ENCODE measurements at places on chromosomes 2 and 18.

- no peak for DNase-seq
These were observed 26.2 kb upstream of the KCNG2 start for GRCh38 chr18:79771446-79772107.

DNA sequence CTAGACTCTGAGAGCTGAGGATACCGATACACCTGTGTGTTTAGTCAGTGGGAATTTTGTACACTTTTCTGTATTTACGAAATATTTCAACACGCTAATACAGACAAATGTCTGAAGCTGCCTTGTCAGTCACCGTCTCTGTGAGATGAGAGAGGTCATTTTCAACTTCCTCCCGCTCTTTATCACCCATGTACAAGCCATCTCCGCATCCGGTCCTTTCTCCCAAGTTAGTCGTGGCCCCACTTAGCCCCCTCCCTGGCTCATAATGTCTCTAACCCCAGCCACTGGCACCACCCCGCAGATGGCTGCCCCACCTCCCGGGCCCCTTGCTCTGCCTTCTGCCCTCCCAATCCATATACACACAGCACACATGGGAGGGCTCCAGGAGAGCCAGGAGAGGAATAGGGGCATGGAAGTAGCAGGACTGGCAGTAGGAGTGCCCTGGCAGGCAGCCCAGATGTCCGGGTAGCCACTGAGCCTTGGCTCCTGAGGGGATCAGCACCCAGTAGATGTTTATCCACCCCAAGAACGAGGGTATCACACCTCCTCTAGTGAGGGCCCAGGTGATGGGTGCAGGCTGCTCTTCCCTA is 2.0 kb upstream of the RUFY4 start:
- DNase-seq = no peak

DNA sequence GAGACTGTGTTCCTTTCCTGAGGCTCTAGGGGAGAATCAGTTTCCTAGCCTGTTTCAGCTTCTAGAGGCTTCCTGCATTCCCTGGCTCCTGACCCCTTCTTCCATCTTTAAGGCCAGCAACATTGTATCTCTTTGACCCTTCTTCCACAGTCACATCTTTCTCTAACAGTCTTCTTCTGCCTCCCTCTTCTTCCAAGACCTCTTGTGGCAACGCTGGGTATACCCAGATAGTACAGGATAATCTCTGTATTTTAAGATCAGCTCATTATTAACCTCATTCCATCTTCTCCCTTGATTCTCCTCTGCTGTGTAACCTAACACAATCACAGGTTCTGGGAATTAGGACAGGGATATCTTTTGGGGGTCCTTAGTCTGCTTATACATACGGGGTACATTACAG is 8.9 kb upstream of the MYL12A start:
- DNase-seq = no peak

DNA sequence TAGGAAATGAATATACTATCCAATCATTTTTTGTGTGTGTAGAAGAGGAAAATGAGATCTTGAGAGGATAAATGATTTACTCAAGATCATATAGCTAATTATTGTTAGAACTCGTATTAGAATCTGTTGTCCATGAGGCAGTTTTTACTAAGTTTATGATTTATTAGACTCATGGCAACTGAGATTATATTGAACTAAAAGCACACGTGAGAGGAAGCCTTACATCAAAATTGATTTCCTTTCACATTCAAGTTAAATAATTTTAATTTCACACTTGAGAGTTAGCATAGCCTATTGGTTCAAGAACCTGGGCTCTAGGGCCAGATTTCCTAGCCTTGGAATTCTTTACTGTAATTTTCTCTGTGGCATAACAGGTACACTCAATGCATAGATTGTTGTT is 552.3 kb downstream of the ERBB4 start:
- DNase-seq = no peak

- no peak for DNase-seq
These were observed 20.4 kb downstream of the MBP start for GRCh38 chr18:77111951-77112746.

DNA sequence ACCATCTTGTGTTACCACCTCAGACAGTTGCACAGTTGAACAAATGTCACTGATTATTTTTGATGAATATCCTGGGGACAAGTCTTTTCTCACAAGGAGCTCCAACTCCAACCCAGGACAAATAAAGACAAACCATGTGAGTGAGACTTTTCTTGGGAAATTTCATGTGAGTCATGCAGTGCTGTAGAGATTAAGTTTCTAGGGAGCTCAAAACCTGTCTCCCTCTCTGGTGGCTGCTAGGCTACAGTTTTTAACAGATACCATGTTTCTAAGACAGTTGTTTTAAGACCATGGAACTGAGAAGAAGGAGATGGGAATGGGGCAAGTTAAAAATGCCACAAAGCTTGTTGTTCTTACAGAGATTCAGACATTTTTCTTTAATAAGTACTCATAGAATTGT is 255.5 kb downstream of the RIT2 start:
- no peak for DNase-seq

GRCh38 chr18:5986257-5986931 is 91.1 kb upstream of the TMEM200C start:
- no peak for DNase-seq

DNA sequence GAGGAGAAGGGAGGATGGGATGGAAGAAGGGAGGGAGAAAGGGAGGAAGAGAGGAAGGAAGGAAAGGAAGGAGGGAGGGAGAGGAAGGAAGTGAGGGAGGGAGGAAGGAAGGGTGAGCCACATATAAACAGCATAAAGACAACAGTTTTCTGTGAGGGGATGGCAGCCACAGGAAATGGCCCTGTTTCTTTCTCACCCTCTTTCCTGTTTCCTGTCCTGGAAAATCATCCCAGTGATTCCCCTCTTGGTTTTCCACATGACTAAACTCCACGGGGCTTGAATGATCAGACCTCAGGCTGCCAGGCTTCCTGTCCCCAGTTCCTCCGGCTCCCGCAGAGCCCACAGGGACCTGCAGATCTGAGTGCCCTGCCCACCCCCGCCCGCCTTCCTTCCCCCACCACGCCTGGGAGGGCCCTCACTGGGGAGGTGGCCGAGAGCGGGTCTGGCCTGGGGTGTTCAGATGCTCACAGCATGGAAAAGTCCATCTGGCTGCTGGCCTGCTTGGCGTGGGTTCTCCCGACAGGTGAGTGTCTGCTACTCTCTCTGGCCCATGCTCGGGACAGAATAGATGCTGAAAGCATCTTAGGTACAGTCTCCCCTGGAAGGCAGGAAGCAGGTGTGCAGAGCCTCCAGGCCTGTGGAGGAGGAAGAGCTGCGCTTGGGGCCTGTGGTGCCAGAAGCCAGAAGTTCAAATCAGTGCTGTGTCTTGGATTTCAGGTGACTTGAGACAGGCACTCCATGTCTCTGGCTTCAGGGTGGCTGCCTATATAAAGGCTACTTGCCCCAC is at the start of gene SIGLEC15:
Gene SIGLEC15, plus strand, starts transcription at position 418 of the 787 bp plus-strand sequence. Its CDS starts 54 bp downstream, at position 472.
- no peak for DNase-seq

DNA sequence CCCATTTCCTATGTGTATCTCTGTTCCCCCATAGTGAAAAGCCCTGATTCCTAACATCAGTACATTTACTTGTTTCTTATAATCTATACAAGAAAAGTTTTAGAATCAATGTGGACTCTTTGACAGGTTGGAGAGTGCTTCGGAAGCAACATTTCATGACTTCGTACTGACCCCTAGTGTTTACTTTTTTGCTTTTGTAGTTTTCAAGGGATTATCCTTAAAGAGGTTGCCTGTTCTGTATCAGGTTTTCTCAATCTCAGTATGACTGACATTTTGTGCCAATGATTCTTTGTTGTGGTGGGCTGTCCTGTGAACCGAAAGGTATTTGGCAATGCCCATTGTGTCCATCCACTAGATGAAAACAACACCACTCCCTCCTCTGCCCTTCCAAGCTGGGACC is 43.3 kb upstream of the SERPINB2 start:
- DNase-seq = no peak

- DNase-seq = no peak
These were observed 241.4 kb downstream of the ZNF385B start for GRCh38 chr2:179619947-179620467.

GRCh38 chr2:181440919-181441318 is 16.3 kb upstream of the ITGA4 start:
- DNase-seq = no peak

DNA sequence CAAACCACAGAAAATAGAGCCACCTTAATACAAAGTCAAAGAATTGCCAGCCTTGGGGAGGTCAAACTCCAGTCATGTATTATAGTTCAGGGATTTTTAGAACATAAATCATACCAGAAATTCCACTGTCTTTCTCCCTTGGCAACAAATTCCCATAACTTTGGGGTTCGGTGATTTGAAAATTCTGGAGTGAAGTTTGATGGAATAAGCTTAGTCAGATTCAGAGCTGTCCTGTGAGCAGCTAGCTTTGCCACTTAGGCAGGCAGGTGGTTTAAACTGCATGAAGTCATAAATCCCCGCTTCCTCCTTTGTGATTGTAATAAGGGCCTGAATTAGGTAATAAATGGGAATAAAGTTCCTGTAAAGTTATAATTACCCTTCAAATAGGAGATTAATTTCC is 457.0 kb upstream of the HNMT start:
- no peak for DNase-seq

DNA sequence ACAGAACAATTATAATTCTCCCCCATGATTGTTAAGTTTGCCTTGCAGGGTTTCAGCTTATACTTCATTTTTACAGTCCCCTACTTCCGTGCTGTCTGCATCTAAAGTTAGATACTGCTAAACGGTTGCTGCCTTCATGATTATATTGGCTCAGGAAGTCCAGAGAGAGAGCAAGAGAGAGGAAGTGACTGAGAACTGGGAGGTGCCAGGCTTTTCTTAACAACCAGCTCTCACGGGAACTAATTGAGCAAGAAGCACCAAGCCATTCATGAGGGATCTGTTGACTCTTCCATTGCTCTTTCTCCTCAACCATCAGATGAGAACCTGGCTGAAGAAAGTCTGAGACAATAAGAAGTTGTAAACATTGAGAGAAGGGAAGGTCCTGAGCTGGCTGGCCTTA is 125.5 kb upstream of the SIX2 start:
- no peak for DNase-seq

GRCh38 chr2:32356681-32357317 is at the start of gene BIRC6:
Gene BIRC6, plus strand, starts transcription at chr2:32357023. Its CDS starts 139 bp downstream, at chr2:32357162.
- DNase-seq = peak; percentile 85

- DNase-seq = no peak
These were observed 104.5 kb downstream of the DHRS9 start for GRCh38 chr2:169173876-169174275.

DNA sequence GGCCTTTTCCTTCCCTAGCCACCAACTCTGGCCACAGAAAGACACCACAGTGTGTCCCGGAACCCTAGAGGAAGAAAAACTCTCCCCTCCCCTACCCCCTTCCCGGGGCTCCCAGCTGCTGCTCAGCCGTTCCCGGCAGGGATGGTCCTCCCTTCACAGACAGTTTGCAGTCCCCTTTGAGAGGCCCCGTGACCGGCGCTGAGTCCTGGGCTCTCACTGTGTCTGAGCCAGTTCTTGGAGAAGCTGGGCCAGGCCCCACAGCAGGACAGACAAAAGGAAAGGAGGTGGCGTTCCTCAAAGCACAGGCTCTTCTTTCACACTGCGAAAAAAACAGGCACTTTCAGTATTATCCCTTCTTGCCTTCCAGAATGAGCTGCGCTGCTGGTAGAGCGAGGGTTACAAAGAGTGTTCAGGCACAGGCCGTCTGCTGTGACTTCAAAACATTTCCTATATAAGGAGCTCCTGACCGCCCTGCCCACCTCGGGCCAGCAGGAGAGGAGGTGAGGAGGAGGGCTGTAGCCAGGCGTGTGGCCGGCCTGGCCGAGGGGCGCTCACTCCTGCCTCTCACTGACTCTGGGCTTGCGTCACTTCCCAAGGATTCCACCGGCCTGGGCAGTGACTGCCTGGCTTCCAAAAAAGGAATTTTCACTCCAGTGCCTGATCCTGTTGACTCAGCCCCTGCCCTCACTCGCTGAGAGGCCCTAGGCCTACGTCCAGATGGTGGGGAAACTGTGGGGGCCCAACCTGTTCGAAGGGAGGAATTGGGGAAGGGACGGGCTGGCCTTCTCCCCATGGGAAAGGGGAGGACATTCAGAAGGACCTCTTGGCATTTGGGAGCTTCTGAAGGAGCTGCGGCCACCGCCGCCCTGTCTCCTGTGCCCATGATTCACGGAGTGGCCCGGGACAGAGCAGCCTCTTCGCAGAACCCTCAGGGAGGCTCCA is 24.9 kb downstream of the CIDEA start:
- no peak for DNase-seq

DNA sequence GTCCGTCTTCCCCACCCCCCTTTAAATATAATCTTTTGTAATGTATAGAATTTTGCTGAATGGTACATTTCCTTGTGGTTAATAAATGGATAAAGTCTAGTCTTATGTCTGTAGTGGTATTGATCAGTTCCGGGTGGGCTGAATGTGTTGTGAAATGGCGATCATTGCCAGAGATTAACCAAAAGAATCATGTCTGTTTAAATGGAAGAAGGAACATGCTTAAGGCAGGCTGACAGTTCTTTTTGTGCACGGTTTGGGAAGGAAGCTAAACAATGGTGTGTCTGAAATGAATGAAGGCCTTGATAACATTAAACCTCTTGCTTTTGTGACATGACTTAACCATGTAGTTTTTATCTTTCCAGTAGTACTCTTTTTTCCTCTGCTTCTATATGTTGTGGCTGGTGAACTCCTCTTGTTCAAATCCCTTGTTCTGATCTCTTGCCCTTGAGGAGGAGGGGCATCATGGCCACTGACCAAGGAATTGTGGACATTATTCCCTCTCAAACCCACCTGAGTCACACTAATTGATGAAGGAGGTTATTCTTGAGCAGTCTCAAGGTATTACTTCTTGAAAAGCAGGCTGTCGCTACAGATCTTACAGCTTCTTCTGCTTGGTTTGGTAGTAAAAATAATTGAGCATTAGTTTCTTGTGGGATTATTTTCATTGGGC is 1.7 kb downstream of the ACVR2A start:
- no peak for DNase-seq

DNA sequence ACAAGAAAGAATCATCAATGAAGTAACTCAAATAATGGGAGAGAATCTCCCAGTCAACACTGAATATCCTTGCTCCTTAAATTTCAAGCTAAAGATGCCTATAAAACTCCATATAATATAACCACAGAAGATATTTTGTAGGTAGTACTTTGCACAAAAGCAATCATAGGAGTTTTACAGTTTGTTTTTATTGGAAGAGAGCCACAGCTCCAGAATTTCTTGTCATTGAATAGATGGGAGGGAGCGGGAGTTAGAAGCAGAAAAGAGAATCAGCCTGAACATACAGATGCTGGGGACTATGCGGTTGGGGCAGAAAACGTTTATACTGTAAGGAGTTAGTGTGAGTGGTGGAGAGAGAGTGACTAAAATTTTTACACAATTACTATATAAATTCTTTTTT is 18.3 kb upstream of the SMAD4 start:
- DNase-seq = no peak

DNA sequence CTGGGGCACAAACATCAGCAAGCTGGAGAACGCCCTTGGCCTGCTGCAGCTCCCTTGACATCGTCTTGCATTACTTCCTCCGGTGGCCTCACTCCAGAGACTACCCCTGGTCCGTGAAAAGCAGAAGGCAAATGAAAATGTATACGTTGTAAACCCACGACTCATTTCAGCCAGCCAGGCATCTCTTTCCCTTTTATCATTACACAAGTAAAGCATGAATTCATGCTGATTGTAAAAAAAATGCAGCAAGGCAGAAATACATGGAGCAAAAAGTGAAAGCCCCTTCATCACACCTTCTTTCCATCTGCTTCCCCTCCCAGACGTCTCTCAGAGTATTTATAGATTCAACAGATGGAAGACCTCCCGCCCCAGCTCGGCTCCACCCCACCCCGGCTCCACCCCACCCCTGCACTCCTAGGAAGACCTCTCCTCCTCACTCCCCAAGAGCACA is 41.6 kb upstream of the RALBP1 start:
- DNase-seq = no peak

GRCh38 chr18:78069784-78070664 is 820.4 kb downstream of the GALR1 start:
- no peak for DNase-seq
